Choroid plexus epithelial cell (primary cell): ENCODE measurements at places on chromosomes 5 and 9.
A peak's percentile ranks its signal among the peaks of the same experiment; 100 is the strongest.

DNA sequence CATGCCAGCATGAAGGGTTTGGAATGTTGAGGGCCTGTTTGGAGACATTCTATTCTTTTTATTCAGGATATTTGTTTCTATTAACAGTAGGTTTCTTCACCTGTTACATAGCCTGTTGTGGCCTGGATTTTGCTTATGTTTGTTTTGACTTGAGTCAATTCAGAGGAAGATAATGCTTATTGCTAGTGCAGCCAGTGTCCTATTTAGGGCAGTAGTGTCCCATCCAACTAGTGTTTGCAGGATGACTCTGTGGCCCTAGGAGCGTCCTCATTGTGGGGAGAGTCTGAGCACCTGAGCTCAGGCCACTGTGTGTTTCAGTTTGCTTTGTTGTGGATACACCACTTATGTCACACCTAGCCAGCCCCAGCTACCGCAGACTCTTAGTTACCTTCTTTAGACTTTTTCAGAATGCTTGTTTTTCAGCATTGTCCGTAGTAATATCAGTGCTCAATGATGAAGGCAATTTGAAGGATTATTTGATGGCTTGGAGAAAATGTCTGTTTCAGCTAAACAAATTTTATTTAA lies 90.3 kb downstream of the ARHGEF28 start:
- DNase-seq: no peak

DNA sequence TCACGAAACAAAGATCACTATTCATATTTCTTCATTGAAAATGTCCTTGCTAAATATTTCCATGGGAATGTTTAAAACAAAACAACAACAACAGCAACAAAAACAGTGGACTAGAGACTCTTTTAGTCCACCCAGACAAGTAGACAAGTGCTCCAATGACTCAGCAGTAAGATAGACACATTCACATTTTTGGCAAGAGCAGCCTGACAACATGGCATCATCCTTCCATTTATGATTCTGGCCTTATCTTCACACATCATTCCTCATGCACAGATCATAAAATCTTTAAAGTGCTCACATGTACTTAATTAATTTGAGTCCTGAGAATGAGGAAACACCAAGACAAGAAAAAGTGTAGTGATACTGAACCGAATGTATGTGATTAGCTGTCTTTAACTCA lies 132.6 kb upstream of the PDE4D start:
- DNase-seq: peak; percentile 72

GRCh38 chr9:976258-976942 lies at the start of gene DMRT3:
Gene DMRT3, plus strand, starts transcription at chr9:976655. Its CDS starts 347 bp downstream, at chr9:977002.
- DNase-seq: no peak

DNA sequence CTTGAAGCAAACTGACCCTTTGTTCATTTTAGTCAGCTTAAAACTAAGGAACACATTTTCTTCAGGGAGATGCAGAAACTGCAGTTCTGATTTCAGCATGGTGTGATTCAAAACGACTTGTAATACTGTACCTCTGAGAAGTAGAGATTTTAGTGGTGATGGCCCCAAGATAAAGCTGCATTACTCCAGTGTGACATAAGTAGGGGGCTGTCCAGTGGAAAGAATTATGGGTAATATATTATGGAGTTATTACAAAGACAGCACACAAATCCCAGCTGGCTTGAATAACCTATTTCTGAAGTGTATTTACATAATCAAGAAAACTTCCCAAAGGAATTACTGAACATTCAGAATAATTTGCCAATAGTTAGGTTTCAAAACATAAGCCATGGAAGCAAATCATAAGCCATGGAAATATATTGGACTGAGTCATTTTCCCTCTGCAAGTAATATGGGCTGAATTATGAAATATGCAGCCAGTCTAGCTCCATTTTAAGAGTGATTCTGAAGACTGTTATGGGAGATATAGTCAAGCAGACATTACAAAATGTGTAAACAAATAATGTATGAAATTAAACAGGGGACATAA lies 133.7 kb upstream of the FBXL17 start:
- no peak for DNase-seq

DNA sequence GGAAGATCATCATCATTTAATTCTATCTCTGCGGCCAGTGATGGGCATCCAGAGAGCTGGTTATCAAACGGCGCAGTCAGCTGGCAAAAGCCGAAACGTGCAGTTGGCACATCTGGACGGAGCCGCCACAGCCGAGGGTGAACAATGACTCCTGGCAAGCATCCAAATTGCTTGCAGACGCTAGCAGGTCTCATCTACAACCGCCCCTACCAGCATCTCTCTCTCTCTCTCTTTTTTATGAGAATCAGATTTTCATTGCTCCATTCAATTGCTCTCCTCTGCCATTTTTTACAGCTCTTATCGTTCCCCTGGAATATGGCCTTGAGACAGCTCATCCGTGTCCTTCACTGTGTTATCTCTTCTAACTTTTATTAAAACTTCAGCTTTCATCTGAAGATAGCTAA lies 165.2 kb downstream of the MAPKAP1 start:
- no peak for DNase-seq

GRCh38 chr9:38145526-38146053 lies 76.6 kb upstream of the SHB start:
- no peak for DNase-seq

DNA sequence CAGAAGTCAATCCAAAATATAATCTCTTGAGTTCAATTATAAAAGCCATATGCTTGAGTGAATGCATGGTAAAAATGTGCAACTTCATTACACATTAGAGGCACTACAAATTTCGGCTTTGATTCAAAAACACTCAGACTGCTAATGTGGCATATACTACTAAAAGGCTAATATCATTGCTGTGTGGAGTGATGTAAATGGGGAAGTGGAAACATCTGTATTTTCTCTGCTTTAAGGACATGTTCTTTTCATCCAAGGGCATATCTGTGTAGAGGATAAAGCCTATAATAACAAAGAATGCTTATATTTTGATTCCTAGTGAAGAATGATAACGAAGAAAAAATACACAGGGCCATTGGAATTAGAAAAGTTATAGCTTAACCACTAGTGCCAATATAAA lies 643.9 kb upstream of the ZNF608 start:
- DNase-seq: no peak

GRCh38 chr9:78584589-78584988 lies 287.7 kb downstream of the PSAT1 start:
- DNase-seq: no peak

- DNase-seq: no peak
These were observed 97.5 kb downstream of the HSPA4 start for GRCh38 chr5:133149345-133149744.
